ENCODE measurements at places on chromosomes 7 and 10.

DNA sequence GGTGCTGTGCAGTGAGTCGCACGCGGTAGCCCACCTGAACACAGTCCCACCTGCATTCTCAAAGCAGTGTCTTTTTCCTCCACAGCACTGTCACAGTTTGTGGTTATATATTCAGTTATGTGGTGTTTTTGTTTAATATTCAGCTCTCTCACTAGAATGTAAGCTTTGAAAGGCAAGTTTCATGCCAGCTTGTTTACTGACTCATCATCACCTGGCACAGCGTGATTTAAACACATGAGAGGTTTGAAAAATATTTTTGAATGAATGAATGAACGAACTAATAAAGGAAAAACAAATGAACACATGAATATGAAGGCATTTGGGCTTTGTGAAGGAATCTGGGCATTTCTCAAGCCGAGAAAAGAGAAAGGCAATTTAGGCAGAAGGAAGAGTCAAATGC, 51.9 kb upstream of the TM9SF3 start:
- no peak for DNase-seq

GRCh38 chr7:116232920-116233319, 22.6 kb downstream of the TES start:
- no peak for DNase-seq

- no peak for DNase-seq
These were observed 82.4 kb downstream of the BTAF1 start for GRCh38 chr10:92005978-92006377.

DNA sequence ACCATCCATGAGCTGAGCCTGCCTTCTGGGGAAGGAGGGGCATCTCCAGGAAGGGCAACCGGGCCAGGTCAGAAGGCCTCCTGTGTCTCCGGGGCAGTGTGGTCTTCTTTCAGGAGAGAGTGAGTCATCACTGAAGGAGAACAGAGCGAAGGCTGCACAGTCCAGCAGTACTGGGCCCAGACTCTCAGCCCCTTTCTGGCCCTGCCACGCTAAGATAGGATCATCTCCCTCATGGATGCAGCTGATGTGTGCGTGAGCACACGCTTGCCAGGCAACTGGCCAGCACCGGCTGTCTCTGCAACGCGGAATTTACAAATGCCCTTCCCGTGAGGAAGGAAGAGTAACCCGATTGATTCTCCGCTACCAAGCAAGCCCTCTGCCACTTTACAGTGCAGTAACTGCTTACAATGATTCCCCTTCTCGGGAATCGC, 328.2 kb downstream of the TNS3 start:
- DNase-seq = no peak

DNA sequence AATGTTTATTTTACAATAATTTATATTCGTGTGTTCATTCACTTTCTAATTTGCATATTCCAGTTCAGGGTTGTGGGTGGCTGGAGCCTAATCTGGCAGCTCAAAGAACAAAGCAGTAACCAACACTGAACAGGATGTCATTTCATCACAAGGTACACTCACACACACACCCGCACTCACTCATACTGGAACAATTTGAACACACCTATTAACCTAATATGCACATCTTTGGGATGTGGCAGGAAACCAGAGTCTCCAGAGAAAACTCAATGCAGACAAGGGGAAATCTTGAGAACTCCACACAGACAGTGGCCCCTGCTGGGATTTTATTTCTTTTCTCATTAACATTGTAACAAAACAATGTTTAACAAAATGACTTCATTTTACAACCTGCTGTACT, 97.4 kb downstream of the TWIST1 start:
- no peak for DNase-seq

- DNase-seq = no peak
These were observed 3.4 kb downstream of the GPR85 start for GRCh38 chr7:113083132-113083815.

- no peak for DNase-seq
These were observed 14.8 kb downstream of the ZSCAN25 start for GRCh38 chr7:99631295-99632109.

GRCh38 chr7:143374561-143374960, 6.6 kb upstream of the ZYX start:
- no peak for DNase-seq

DNA sequence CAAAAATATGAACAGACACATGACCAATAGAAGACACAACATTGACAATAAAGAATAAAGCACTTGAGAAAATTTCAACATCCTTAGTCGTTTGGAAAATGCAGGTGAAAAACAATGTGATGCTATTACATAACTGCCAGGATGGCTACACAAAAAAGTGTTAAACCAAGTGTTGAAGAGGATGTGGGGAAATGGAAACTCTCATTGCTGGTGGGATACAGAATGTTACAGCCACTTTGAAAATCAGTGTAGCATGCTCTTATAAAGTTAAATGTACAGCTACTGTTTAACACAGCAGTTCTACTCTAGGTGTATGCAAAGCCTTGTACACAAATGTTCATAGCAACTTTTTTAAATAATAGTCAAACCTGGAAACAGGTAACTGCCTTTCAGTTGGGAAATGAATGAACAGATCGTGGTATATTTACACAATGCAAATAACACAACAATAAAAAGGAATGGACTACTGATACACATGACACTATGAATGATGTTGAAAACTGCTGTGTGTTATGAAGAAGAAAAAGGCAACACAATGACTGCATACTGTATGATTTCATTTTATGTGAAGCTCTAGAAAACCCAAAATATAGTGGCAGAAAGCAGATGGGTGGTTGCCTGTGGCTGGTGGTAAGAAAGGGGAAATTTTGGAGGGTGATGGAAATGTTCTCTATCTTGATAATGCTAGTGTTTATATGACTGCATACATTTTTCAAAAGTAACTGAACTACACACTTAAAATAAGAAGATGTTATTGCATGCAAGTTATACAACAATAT, 102.2 kb upstream of the VIPR2 start:
- DNase-seq = no peak

DNA sequence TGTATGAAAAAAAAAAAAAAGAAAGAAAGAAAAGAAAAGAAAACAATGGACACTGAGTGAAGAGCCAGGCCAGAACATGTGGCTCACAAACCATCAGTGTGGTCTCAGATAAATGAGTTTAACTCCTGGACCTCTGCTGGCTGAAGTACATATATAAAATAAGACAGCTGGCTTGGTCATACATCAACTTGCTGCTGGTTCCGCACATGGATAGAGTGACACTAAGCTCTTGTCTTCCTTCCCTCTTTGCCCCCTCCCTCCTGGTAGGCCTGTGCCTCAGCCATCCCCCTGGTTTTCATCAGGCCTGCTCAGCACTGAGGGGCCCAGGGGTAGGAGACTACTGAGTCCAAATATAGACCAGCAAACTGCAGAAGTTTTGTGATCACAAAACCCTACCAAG, 58.1 kb upstream of the DGKI start:
- no peak for DNase-seq

DNA sequence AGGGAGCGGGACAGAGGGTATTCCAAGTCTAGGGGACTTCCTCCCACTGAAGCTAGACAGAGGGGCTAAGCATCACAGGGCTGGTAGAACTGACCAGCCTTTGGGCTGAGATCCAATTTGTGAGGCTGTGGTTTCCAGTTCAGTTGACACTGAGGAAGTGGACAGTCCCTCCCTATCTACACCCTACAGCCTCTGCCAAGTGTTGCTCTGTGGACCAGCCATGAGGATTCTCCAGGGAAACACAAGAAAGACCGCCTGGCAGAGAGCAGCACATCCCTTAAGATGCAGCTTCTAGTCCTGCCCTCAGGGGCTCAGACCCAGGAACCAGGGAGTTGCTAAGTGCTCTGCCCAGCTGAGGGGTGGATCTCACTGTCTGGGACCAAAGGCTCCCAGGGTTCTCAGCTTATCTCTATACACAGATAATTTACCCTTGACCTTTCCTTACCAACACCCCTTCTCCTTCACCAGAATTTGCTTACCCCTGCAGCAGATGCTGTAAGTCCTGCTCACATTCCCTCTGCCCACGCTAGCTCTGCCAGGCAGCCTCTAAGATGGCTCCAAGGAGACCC, 252.0 kb downstream of the SKIDA1 start:
- DNase-seq = no peak

GRCh38 chr7:75762350-75762917, 9.6 kb downstream of the CCL26 start:
- no peak for DNase-seq

- DNase-seq = no peak
These were observed 273.9 kb upstream of the NFE2L3 start for GRCh38 chr7:25877802-25878789.

DNA sequence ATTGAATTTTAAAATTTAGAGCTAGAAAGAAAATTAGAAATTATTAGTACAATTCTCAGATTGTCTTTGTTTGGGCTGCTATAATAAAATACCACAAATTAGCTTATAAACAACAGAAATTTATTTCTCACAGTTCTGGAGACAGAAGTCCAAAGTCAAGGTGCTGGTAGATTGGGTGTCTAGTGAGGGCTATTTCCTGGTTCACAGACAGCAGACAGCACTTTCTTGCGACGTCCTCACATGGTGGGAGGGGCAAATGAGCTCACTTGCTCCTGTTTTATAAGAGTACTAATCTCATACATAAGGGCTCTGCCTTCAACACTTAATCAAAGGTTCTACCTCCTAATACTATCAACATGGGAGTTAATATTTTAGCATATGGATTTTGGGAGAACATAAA, 134.1 kb downstream of the MDFIC start:
- DNase-seq = no peak

DNA sequence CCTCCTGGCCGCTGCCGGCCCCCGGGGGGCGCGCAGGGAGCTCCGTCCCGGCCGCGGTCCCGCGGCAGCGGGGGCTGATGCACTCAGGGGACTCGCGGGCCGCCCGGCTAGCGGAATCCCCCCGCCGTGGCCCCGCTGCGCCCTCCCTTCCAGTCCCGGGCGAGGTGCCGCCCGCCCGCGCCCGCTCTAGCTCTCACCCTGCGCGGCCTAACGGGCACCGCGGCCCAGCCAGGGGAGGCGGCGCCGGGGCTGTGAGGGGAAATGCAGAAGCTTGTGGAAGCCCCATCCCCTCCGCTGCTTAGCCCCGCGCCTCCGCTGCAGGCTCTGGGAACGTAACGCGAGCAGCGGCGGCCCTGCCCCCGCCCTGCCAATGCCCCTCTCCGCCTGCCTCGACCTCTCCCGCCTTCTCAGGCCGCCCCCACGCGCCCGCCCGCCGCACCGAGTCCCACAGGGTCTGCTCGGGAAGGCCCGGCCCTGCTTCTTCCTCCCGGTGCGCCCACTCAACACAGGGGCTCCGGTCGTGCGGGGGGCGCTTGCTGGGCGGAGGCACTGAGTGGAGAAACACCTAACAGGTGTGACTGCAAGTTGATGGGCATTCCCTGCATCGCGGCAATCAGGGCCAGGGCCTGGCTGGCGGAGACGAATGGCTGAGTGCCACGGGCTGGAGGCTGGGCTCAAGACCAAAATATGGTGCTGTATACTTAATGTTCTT, 384 bp upstream of the TMEM229A start:
- DNase-seq = no peak

GRCh38 chr10:110651044-110651958, 7.2 kb downstream of the RBM20 start:
- no peak for DNase-seq

DNA sequence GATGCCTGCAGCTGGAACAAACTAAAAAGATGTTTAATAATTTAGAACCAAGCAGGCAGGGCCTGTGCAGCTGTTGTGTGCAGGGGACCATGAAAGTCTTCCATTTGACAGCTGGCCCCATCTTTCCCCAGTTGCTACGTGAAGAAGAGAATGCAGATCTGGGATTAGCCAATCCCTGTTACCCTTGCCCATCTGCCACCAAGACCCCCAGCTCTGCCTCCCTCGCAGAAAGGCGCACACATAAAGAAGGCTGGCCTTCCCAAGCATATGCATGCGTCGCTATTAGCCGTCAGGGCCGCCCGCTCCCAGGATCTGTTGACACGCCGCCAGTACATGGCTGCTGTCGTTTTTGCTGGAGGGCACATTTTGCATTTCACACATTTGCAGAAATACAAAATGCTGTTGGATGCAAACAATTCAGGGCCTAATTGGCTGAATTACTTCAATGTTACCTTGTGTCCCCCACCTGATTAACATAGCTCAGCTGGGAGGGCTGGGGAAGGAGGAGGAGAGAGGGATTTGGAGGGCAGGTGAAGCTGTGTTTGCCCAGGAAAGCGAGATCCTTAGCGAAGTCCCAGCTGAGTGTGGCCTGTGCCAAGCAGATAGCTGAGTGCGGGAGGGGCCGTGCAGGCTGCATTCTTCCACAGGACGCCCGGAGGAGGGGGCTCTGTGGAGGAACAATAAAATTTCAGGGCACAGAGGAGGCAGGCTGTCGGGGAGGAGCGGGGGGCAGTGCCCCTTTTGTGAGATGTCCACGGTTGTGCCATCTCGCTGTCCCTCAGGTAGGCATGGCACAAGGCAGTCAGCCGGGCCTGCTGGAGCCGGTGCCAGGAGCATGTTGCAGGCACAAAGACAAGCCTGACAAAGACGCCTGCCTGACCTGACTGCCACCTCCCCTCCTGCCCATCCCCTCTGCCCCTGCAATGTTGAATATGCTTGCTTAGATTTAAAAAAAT, 443.0 kb upstream of the MKI67 start:
- DNase-seq = no peak

- no peak for DNase-seq
These were observed 40.0 kb downstream of the ZCCHC24 start for GRCh38 chr10:79405221-79405994.

DNA sequence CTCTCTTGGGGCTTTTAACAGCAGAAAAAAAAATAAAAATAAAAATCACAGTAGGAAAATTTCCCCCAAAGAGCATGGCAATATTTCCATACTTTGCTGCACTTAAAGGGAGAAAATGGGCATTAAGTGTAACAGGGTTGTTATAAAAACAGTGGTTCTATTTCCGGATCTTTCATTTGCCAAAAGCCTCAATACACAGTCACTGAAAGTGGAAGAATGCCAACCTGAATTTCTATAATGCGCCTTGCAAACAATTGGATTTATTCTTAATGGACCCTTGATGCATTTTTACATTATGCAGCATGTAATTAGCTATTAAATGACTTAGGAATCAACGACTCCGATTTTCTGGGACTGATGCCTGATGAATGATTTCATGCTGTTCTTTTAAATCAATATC, 127.6 kb upstream of the NANOS1 start:
- no peak for DNase-seq

DNA sequence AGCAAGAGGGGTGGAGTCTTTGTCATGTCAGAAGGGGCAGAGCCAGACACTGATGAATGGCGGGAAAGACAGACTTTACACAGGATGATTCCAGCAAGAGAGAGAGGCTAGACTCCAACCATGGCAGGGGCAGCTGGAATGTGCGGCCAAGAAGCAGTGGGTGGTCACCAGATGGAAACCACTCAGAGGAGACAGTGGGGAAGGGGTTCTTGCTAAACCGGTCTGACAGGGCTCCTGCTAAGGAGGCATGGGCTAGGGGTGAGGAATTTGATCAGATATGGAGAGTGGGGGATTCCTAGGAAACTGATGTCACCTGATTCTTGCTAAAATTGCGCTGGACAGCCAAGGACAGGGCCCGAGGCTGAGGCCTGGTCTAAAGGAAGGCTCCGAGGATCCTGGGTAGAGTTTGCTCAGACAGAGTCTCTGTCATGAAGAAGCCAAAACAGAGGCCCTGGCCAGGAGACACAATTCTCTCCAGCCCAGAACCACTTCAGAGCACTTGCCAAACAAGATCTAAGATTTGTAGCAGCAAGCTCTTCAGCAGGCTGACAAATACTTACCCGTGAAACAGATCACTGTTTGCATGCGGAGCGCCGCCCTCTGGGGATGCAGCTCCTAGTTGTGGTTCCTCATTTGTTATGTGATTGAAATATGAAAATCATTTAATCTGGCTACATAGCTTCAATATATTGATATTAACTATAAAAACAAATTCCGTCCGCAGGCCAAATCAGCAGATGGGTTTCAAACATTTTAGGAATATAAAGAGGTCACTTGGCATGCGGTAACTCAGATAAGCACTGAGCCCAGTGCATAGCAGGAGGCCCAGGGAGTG, 377.0 kb downstream of the TCERG1L start:
- no peak for DNase-seq

- no peak for DNase-seq
These were observed 119.7 kb downstream of the JMJD1C start for GRCh38 chr10:63346015-63346441.

All from activated T-cell treated with anti-CD3 and anti-CD28 coated beads, Interleukin-2, amount 50 U/mL, for 1 hour (primary cell).